ENCODE measurements at places on chromosomes 11 and 22.

DNA sequence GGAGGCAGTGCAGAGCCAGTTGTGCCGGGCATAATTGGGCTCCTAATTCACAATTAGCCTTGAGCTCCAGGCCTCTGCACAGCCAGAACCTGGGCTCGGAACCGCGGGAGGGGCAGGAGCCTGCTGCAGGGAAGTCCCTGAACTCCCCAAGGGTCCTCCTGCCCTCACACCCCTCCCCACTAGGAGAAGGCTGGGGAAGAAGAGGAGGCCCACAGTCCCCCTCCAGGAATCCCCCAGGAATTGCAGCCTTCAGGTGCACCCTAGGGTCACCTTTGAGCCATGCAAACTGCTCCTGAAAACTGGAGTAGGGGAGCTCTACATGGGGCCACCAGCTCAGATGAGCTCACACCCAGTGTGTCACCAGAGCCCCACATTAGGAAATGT lies 93.8 kb upstream of the LMO1 start:
- no peak for DNase-seq

- no peak for DNase-seq
These were observed 46.2 kb downstream of the HIRA start for GRCh38 chr22:19385221-19385906.

DNA sequence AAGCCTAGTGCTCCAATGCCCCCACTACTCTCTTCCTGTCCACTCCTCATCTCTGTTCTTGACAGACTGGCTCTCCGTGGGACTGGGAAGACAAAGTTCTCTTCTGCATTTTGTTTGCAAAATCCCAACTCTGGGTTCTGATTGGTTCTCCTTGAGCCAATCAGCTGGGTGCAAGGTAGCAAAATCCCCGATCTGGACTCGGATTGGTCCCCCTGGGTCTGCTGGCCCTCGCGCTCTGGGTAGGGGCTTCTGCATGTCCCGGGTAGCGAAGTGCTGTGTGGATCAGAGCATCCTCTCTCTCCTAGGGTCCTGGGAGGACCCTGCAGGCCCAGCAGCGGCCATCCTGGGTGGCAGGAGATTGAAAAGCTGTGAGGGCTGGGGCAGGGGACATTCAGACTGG lies 22.3 kb upstream of the A4GALT start:
- no peak for DNase-seq

DNA sequence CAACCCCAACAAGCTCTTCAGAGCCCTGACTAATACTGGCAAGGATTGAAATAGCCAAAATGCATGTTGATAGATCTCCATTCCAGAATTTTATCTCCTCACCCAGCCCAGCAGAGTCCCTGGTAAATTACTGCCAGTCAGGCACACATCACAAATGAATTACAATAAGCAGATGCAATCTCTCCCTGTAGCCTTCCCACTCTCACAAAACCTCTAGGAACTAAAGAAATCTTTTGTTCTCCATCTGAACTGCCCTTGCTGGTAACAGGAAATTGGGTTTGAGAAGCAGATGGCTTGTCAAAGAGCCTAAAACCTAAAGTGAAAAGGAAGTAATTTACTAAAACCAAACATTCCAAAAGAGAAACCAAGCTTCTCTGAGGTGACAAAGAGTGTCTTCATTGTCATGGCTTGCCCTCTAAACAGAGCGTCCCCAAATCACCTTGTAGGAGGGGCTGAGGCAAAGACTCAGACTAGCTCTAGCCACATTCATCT lies 59.5 kb downstream of the FAM168A start:
- DNase-seq, result no peak

DNA sequence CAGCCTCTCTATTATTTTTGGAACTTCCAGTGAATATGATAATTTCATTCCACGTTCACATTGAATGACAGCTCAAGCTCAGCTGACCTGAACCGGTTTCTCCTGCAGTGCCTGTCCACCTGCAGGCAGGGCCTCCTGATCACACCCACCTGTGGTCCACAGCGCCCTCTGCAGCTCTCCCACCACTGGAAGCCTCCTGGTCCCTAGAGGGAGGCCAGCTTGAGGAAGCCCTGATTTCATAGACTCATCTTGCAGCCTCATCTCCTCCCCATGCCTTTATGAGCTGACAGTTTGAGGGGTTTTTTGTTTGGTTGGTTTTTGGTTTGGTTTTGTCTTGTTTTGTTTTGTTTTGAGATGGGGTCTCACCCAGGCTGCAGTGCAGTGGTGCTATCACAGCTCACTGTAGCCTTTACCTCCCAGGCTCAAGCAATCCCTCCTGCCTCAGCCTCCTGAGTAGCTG lies 29.9 kb upstream of the MALAT1 start:
- peak; percentile 23 for DNase-seq

- DNase-seq, result no peak
These were observed 444.9 kb upstream of the DDI1 start for GRCh38 chr11:103591554-103591953.

DNA sequence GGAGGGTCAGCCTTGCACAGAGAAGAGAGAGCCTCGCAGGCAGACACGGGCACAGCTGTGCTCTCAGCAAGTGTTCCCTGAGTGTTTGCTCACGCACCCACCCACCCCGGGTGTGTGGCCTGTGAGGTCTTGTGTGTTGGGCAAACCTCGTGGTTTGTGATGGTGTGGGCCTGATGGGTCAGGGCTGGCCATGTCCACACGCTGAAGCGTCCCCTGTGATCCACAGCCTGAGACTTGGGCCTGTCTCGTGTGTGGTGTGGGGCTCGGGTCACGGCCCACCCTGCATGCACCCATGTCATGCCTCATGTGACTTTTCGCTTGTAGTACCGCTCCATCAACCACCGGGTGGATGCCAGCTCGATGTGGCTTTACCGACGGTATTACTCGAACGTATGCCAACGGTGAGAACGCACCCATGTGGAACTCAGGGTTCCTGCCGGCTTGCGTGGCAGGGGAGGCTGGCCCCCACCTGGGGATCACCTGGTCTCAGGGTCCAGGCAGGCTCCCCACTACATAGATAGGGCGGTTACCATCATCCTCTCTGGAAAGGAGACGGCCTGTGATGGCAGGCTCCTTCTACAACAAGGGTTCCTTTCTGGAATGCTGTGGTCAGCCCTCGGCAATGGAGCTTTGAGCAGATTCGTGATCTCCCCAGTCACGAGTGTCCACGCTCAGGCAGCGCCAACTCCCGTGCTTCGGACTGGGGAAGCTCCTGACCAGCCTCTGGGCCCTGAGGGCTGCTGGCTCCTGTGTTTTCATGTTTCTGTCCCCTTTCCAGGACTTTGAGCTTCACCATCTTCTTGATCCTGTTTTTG lies 5.9 kb downstream of the TPCN2 start:
- DNase-seq, result no peak

DNA sequence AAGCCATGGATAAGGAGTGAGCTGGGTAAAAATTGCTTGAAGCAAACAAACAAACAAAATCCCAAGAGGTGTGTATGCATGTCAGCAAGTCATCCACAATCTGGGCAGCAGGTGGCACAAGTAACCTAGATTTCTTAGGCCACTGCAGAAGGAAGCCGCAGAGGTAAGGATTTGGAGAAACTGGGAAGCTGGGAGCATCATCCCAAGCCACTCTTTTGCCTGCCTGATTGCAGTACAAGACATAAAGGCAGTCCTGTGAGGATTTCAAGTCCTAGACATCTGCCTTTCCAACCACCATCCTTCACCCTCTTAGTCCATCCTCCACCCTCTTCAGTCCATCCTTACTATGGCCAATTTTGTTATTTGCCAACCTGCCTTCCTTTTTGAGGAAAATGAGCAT lies 67.2 kb upstream of the BMAL1 start:
- peak; percentile 79 for DNase-seq

DNA sequence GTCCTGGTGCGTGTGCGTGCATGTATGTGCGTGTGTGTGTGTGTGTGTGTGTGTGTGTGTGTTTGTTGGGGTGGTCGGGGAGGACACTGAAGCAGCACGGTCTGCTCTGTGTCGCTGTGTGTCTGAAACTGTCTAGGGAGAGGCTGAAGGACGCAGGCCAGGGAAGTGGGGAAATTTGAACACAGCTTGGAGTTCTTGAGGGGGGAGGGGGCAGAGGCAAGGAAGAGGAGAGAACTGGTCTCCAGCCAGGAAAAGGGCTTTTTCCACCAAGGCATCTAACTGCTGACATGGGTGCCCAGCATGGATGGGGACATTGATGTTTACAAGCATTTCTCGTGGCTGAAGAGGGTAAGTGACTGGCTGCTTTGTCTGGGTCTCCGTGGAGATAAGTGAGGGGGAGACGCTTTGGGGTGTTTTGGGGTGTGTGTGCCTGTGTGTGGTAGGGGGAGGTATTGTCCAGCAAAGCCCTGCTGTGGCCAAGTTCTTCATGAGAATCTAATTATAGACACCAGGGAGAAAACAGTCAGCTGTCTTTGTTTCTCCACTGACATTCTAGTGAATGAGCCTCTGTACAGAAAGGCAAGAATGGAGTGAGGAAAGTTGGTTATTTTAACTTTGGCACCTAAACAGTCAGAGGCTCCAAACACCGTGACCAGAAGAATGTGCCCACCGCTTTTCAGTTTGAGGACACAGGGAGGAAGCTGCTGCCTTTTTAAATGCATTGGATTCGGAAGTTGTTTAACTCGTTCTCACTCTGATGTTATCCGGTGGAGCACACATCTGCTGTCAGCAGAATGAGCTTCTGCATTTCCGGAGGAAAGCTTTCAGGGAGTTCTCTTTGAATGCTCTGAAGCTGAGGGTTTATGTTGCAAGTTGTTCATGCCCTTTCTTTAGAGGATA lies 63.7 kb downstream of the PPFIBP2 start:
- DNase-seq, result peak; percentile 30

- DNase-seq, result no peak
These were observed 8.2 kb upstream of the TBC1D22A start for GRCh38 chr22:46754110-46754799.

GRCh38 chr11:67648140-67648795 lies 2.3 kb downstream of the ACY3 start:
- DNase-seq, result no peak

DNA sequence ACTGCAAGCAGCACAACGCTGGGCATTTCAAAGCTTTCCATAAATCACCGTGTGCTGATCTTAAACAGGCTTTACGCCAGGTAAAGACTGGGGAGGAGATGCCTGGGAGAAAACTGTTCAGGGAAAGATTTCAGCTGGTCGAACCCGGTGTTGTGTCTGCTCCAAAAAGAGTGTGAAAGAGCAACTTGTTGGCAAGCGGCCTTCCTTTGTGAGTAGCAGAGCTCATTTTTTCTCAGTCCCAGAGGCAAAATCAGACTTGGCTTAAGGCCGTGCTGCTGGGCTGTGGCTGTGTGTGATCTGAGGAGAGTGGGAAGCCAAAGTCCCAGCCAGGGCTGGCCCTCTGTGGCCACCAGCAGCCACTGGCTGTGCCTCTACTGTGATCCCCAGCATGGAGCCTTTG lies 75.7 kb upstream of the E2F8 start:
- no peak for DNase-seq

- DNase-seq, result no peak
These were observed 13.3 kb upstream of the LIPT2 start for GRCh38 chr11:74506823-74507222.

DNA sequence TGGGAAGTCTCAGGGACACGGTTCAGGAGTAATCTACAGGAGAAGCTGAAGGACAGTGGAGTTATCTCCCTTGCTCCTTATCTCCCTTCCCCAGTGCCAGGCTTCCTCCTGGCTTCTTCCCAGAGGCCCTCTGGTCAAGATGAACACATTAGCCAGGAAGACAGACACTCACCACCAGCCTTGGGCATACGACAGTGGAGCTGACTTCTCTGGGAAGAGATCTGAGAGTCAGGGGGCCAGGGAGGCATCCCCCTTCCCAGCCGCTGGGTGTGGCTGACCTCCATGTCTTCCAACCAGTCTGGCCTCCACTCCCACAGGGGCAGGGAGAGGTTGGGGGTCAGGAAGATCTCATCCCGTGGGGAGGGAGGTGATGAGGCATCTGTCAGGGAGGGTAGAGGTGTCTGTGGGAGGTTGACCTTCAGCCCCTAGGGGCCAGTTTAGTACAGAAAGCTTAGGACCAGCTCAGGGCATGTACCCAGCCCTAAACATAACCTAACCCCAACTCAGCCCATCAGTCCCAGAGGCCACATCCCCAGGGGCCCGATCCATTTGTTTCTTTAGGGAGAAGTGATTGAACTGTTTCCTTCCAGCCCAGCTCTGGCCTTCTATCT lies 12.7 kb downstream of the ROBO4 start:
- DNase-seq, result no peak

DNA sequence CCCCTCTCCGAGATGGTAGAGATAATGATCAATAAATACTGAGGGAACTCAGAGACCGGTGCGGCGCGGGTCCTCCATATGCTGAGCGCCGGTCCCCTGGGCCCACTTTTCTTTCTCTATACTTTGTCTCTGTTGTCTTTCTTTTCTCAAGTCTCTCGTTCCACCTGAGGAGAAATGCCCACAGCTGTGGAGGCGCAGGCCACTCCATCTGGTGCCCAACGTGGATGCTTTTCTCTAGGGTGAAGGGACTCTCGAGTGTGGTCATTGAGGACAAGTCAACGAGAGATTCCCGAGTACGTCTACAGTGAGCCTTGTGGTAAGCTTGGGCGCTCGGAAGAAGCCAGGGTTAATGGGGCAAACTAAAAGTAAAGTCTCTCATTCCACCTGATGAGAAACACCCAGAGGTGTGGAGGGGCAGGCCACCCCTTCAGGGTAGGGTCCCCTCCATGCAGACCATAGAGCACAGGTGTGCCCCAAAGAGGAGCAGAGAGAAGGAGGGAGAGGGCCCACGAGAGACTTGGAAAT lies 43.2 kb downstream of the IGLL1 start:
- no peak for DNase-seq

GRCh38 chr11:116782728-116783127 lies 5.1 kb downstream of the ZPR1 start:
- no peak for DNase-seq

DNA sequence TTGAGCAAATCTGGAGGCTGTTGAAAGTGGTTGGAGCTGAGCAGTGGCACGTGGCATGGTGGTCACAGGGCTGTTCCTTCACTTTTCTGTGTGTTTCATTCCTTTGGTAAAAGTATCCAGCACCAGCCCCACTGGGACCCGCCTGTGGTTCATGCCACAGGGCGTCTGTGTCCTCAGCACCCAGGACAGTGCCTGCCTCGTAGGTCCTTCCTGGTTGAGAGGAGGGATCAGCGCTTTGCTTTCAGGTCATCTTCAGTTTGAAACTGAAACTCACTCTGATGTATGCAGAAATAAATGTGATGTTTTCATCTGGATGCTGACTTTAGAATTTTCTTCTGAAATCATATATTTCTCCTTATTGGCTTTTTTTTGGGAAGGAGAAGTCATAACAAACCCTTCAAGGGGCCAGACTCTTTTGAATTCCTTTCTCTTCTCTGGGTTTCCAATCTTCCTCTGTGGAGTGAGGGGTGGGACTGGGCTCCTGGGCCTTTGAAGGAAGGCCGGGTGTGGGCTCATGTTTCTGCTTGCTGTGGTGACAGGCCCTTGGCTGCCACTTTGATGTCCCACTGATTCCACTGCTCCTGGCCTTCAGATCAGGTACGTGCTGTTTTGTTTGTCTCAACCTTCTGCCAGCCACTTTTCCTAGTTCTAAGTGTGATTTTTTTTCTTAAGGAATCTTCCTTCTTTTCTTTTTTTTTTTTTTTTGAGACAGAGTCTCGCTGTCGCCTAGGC lies 26.2 kb downstream of the TBC1D22A start:
- DNase-seq, result no peak

- DNase-seq, result no peak
These were observed 47.8 kb downstream of the DBX1 start for GRCh38 chr11:20112291-20113148.
